CD8-positive, alpha-beta T cell (primary cell): ENCODE measurements at places on chromosomes 6 and 20.

- no peak for DNase-seq
Measured at GRCh38 chr6:33781131-33781975, 7.6 kb downstream of the LEMD2 start.

DNA sequence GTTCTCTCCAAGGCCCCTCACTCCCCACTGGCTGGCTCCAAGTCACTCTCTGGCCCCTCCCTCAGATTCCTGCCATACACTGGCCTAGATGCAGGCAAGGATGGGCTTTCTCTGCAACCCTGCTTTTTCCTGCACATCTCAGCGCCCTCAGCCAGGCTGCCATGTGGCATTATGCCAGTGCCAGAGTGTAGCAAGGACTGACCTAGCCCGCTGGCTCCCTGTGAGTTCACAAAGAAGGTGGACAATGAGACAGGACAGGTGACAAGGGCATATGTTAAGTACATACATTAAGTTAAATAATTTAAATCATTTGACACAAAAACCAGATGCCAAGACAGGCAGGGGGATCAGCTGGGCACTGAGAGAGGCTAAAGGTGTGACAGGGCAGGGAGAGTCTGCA lies 394.6 kb downstream of the ZFAND3 start:
- no peak for DNase-seq

GRCh38 chr6:155378276-155378675 lies 64.0 kb upstream of the TFB1M start:
- no peak for DNase-seq

- DNase-seq, result no peak
Measured at GRCh38 chr20:57135875-57136274, 130.6 kb downstream of the BMP7 start.

DNA sequence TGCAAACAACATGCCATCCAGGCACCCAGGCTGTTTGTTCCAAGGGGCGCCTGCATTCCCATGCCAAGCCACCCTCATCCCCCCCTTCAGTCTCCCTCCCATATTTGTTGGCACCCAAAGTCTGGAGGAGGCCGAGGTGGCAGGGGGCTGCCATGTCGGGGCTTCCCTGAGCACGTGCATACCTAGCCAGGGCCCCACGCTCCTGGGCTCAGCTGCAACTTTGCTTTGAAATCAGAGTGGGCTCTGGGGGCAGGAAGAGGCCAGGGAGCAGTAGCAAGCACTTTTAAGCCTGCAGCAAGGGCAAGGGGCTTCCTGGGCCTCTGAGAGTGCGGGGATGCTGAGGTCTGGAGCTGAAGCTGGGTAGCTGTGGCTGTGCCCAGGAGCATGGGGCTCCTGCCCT lies 655.9 kb upstream of the EYS start:
- DNase-seq, result no peak

- DNase-seq, result no peak
Measured at GRCh38 chr6:17716221-17716620, 9.5 kb upstream of the NUP153 start.

GRCh38 chr20:8424010-8424409 lies 291.9 kb downstream of the PLCB1 start:
- DNase-seq, result no peak

DNA sequence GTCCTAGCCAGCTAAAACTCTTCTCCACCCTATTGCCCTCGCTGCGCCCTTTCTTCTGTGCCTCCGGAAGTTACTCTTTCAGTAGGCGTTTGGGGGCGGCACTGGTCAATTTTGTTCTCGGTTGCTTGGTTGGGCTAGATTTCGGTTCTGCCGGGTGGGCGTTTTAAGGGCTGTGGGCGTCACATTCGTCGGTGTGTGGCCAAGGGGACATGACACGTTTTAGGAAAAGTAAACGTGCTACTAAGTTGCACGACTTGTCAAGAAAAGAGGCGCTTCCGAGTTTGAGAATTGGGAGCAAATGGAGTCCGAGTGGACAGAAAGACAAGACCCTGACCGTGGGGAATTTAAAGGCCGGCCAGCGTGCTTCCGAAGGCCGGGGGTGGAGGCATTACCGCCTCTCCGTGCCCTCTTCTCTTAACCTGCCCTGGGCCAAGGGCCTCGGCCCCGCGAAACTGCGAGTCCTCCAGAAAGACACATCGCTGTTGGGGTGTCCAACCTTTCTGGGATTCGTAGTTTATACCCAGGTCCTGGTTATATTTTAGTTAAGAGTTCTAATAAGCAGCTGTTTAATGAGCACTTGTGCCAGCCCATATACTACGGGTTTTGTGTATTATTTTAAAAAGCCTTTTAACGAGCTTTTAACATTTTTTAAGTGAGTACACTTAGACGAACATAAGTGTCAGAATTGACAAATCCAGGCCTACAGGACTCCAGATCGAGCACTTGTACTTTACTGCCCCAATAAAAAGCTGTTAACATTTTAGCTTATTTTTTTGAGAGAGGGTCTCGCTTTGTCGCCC lies 664 bp upstream of the BAG6 start:
- DNase-seq, result peak; percentile 86

- DNase-seq, result no peak
Measured at GRCh38 chr6:46661483-46661882, 8.7 kb downstream of the SLC25A27 start.
